ENCODE measurements at places on chromosomes 1 and 21. TPM values are rescaled to one million over a fixed set of nuclear protein-coding genes. Genes with fewer than 3 reads are reported as not detected.

ZNF593OS gene
- total RNA-seq = 3.6 TPM

C1orf226 gene
- 0.28 TPM for total RNA-seq

NBL1 gene
- 11.8 TPM for total RNA-seq

- no peak for DNase-seq
Measured at GRCh38 chr1:88800382-88801051, 90.8 kb downstream of the GTF2B start.

APOBEC4 gene
- total RNA-seq = not detected

- no peak for DNase-seq
Measured at GRCh38 chr1:114152089-114152507, 1.6 kb downstream of the SYT6 start.

- DNase-seq = no peak
Measured at GRCh38 chr1:151720974-151721787, at the start of gene RIIAD1. Gene RIIAD1, plus strand, starts transcription at chr1:151721522. Its CDS starts 15 bp downstream, at chr1:151721537.

GRCh38 chr1:159469921-159470533 is 30.5 kb downstream of the OR10J1 start:
- DNase-seq = no peak

DNA sequence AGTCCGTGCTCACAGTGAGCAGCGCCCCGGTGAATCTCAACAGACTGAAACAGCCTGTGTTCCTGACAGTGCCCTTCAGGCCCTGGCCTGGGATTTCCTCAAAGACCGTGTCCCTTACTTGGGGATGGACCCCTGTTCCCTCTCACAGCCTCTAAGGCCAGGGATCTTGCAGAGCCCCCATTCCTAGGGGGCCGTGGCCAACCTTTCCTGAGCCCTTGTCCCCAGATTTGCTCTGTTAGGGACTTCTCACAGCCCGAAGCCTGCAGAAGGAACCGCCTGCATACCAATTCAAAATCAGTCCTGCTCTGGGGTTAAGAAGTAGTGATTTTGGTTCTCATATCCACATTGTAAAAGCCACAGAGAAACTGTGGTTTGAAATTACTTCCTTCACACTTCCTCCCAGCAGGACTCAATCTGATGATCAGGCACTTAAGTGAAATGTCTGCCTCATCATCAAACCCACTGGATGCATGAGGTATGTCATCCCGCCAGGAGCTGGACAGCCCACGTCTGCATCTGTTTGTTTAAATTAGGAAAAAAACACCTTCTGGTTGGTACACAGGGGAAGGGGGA is 14.9 kb downstream of the ABCA4 start:
- no peak for DNase-seq

- DNase-seq = no peak
Measured at GRCh38 chr1:15722411-15722810, 13.6 kb upstream of the SLC25A34 start.

DNA sequence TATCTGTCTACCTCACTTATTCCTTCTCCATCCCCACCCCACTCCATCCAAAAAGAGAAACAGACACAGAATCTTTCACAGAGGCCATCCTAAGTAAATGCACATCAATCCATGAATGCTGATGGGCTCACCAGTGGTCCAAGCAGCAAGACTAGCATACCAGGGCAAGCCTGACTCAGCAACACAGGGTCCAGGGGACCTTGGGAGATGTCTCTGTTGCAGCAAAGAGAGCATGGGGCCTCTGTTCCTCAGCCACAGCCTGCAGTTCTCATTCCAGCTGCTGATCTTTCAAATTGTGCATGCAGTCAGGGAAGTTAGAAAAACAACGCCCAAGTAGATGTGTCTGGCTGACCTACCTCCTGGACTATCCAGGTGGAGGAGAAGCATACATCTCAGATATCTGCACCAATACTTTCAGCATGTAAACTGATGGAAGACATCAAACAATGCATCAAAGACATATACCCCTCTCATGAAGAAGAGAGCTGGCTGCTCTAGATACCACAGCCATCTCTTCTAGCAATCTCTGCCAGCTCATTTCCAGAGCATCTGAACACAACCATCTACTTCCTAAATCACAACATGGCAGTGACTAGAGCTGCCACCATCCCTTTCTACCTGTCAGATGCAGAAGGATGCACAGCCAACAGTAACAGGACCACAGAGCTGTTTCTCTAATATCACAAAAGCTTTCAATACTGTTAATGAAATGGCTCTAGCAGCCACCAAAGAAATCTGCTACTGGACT is 54.5 kb downstream of the CD34 start:
- no peak for DNase-seq

- DNase-seq = no peak
Measured at GRCh38 chr1:91827459-91828321, 58.3 kb downstream of the TGFBR3 start.

GRCh38 chr1:184424157-184424556 is 37.3 kb downstream of the C1orf21 start:
- no peak for DNase-seq

Data from psoas muscle (tissue), 8 donors.